ENCODE measurements at places on chromosomes 2 and 18.

DNA sequence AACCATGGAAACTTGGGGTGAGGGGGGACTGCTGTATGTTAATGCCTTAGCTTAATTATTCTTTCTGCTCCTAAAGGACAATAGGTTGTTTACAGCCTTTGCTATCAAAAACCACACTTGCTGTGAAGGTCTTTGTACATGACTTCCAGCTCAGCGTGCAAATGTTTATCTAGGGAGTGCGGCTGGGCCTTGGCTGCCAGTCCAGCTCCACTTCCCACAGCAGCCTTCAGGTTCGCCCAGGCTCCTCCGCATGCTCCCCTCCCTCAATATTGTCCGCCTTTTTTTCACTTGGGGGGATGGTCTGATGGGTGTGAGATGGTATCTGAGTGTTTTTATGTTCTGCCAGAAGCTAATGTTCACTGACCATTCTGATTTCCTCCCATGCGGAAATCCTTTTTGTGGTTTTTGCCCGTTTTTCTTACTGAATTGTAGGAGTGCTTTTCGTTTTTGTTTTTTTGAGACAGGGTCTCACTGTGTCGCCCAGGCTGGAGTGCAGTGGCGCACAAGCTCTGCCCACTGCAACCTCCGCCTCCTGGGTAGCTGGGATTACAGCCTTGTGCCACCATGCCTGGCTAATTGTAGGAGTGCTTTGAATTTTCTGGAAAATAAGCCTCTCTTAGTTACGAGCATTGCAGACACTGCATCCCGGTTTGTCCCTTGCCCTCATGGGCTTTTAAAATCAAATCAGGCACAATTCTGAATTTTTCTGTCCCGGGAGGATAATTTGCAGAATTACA is 28.8 kb downstream of the SH3BP4 start:
- no peak for DNase-seq

GRCh38 chr2:239540174-239540573 is 139.4 kb upstream of the HDAC4 start:
- peak; percentile 45 for DNase-seq

DNA sequence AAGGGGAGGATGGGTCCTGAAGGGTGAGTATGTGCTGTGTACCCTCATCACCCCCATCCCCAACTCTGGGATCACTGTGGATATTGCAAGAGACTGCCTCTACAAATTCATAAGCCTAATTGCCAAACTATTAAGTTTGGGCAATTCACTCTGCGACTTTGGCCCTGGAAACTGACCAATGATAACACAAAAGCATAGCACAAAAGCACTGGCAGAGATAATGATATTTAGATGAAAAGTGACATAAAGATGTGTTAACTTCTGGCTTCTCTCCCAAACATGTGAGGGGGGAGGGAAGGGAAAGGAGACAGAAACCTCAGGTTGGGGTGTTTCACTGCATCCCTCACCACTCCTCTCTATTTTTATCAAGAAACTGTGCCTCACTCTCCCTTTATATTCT is 150.3 kb downstream of the SATB2 start:
- DNase-seq = no peak

- DNase-seq = no peak
These were observed 79.9 kb downstream of the EPAS1 start for GRCh38 chr2:46377101-46377581.

GRCh38 chr2:12728221-12728777 is 11.6 kb downstream of the TRIB2 start:
- DNase-seq = no peak

DNA sequence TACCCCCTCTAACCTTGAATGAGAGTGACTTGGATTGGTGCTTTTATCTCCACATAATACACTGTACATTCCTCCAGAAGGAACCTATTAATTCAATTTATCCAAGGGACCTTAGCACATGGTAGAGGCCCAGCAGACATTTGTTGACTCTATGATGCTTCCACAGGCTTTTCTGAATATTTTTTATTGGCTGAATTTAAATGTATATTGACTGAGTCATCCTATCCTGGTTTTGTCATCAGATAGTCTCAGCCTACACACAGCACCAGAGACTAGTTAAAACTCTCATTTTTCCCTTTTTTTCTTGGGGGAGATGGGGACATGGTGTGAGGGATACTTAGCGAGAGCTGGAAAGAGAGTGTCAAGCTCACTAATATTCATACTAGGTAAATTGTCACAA is 101.6 kb downstream of the LRRC30 start:
- DNase-seq = no peak

DNA sequence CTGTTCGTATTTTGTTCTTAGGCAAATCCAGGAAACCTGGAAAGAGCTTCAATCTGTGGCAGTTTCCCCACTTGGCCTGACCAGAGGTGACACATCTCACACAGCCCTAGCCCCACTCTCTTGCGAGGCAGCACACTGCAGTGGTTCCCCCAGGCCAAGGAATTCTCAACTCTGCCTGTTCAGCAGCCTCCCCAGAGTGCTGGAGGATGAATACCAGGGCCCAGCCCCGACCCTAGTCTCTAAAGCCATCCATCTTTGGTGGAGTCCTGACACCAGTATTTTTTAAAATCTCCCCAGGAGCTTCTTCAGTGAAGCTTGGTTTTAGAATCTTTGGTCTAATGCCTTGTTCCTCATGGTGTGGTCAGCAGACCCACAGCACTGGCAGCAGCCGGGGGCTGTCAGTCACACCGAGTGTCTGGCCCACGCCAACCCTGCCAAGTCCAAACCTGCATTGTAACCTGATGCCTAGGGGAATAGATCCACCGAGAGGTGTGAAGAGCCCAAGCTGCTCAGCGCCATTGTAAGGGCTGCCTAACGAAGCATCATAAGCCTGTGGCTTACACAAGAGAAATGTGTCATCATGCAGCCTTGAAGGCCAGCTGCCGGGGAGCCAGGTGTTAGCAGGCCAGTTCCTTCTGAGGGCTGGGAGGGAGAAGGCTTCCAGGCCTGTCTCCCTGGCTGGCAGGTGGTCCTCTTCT is 428.7 kb upstream of the ID2 start:
- DNase-seq = no peak

DNA sequence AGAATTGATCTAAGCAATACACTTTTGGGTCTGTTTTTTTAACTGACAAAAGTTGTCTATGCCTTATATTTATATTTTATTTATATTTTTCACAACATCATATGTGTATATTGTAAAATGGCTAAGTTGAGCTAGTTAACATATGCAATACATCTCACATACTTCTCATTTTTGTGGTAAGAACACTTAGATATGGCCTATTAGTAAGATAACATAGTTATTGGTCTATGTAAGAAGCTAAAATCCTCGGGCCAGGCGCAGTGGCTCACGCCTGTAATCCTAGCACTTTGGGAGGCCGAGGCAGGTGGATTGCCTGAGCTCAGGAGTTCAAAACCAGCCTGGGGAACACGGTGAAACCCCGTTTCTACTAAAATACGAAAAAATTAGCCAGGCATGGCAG is 275.6 kb upstream of the ID2 start:
- DNase-seq = no peak

GRCh38 chr2:105252271-105252670 is 10.7 kb downstream of the GPR45 start:
- no peak for DNase-seq

DNA sequence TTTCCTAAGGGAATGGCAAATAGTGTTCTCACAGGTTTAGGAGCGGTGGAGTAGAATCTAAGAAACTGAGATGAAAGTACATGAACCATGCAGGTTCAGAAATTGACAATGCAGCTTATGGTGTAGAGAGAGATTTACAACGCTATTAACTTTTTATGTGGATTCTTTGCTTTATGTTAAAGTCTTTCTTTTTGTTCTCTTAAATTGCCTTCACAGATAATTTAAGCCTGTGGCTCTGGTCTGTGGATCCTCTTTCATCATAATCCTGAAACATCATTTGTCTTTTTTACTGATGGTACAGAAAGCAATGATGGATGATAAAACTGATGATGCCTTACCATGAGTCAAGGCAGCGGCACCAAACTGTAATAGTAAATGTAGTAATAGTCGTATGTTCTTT is 30.3 kb downstream of the SOCS6 start:
- DNase-seq = no peak

DNA sequence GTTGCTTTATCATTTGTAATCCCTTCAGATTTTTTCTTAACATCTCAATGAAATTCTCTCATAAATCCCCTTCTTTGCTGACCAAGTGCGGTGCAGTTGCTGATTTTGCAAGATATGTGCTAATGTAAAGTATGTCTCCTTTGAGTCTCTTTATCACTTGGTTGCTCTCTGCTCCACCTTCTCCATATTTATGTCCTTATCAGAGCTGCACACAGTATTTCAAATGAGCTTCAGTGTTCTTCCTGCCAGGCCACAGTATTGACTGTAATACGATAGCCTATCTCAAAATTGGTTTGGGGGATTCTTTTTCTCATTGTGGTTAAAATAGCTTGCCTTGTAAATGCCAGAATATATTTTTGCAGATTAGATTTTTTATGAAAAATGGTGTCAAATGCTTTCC is 32.2 kb downstream of the MAIP1 start:
- DNase-seq = no peak

DNA sequence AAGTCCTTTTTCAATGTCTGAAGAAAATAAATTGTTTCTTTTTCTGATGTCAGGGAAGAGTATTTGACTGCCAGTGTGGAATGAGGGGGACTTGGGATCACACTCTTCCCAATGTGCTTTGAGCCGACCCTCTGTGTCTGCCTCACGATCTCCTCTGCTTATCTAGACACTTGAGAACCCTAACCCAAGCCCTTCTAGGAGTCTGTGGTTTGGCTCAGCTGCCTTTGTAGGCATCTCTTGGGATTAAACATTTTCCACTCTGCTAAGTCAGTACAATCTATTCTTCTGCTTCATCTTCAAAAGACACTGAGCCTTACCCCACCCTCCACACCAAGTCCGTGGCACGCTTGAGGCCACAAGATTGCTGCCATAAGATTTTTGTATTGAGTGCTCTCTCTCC is 19.4 kb downstream of the FAM110C start:
- no peak for DNase-seq
